ENCODE measurements at places on chromosomes 7 and 10.

GRCh38 chr7:106778656-106779250 is 86.3 kb upstream of the PIK3CG start:
- DNase-seq: no peak

- DNase-seq: no peak
Observed at GRCh38 chr10:124680675-124681074, 63.5 kb downstream of the FAM53B start.

DNA sequence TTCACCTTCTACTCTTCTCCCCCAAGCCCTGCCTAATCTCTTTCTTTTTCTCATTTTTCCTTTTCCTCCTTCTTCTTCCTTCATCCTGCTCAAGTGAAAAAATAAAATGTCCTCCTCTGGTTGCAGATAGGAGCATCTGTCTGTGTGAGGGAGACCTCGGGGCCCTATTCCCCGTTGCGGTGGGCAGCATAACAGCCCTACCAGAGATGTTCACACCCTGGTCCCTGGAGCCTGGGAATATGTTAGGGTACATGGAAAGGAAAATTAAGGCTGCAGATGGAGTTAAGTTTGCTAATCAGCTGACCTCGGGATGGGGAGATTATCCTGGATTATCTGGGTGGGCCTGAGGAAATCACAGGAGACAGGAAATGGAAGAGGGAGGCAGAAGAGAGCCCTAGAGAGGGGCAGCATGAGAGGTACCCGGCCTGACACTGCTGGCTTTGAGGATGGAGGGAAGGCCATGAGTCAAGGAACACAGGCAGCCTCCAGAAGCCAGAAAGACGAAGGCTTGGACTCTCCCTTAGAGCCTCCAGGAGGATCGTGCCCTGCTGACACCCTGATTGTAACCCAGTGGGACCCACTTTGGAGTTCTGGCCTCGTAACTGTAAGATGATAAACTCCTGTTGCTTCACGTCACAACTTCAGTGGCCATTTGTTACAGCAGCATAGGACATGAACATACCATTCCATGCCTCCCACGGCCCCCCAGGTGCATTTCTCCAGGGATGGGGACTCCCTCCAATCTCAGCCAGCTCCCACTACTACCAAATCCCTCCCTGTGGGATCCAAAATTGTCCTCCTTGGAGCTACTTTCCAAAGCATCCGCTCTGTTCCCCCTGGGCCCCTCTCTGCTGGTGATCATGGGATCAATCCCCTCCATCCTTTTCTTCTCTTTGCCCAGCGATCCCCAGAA is 39.0 kb upstream of the ZMIZ1 start:
- no peak for DNase-seq

GRCh38 chr10:2282202-2282601 is 544.9 kb upstream of the ADARB2 start:
- no peak for DNase-seq

GRCh38 chr7:8249121-8249520 is 12.8 kb downstream of the ICA1 start:
- DNase-seq: no peak

DNA sequence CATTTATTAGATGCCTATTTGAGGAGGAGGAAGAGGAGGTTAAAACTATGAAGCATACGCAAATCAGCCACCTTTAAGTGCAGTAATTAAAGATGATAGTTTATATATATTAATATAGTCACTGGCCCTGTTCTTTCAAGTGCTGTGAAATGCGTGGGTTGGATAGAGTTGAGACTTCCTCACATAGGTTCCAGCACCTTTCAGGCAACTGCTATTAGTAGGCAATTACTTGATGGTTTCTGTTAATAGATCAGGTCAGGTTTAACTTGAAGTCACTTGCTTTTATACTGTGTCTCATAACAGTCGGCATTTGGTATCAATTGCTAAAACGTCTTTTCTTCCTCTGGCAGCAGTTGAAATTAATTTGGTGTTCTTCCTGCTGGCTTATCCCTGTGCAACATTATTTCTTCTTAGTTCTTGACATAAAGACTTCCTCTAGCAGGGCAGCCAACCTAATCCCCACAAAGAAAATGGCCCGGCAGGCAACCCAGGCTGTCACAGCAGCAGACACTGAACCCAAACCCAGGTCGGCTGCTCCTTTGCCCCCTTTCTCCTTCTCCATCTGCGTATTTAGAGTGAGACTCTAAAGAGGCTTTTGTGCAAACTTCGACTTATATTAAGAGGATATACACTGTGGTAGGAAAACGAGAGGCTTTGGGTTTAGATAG is 35.3 kb upstream of the BET1 start:
- DNase-seq: no peak

GRCh38 chr10:18145652-18146051 is 5.4 kb downstream of the CACNB2 start:
- no peak for DNase-seq

DNA sequence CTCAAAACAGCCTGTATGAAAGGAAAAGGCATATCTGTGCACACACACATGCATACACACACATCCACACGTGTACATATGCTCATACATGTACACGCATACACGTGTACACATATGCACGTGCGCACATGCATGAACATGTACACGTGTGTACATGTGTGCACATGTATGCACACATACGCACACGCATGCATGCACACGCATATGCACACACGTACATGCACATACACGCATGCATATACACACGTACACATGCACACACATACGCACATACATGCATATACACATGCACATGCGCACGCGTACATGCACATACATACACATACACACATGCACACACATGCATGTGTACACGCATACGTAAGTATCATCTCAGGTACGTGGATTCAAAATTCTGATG is 19.4 kb downstream of the DIP2C start:
- DNase-seq: no peak

DNA sequence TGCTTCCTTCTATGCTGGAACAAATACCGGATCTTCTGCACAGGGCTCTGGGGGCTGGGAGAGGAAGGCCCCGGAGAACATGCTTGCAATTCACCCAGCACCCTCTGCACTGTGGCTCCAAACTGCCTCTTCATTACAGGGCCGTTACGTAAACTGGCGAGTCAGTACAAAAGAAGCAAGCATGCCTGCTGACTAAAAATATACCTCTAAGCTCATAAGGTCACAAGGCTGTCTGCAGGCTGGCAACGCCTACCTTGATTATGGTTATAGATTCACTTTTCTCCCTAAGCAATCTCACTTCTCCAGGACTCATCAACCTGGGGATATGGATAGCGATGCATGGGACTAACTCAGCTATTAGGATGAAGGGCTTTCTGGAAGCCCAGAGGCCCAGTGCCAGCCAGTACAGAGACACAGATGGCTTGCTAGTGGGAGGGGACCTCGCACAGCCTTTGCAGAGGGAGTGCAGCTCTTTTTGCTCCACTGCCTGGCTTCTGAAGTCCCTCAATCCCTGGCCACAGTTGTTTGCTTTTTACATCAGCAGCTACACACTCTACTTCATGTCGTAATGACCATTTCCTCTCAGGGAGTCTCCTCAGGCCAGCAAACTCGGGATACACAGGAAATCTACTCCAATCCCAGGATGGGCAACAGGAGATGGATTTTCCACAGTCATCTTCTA is 96.1 kb downstream of the SH3PXD2A start:
- peak; percentile 72 for DNase-seq

GRCh38 chr10:70498970-70499835 is 20.6 kb downstream of the PALD1 start:
- no peak for DNase-seq

DNA sequence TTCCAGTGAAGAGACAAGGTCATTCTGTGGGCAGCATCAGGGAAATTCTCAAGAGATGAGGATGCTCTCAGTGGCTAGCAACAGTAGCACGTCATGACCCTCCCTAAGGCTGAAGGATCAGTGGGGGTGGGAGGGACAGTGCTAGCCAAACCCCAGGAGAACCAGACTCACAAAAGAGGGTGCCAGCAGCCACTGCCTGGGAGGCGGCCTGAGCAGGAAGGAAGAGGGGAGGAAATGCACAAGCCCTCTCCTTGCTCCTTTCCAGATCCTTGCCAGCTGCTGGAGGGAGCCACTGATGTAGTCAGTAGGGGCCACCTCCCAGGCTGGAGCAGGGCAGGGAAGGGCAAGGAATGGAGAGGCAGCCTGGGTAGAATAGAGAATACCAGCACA is 302.7 kb downstream of the RPS24 start:
- peak; percentile 36 for DNase-seq

GRCh38 chr7:122902751-122903495 is 16.7 kb upstream of the CADPS2 start:
- no peak for DNase-seq

- DNase-seq: no peak
Observed at GRCh38 chr7:46580766-46581165, 659.7 kb upstream of the IGFBP3 start.

GRCh38 chr10:91552274-91553095 is 80.4 kb downstream of the PPP1R3C start:
- DNase-seq: peak; percentile 30

- DNase-seq: peak; percentile 60
Observed at GRCh38 chr7:1512781-1513656, 8.8 kb upstream of the INTS1 start.

DNA sequence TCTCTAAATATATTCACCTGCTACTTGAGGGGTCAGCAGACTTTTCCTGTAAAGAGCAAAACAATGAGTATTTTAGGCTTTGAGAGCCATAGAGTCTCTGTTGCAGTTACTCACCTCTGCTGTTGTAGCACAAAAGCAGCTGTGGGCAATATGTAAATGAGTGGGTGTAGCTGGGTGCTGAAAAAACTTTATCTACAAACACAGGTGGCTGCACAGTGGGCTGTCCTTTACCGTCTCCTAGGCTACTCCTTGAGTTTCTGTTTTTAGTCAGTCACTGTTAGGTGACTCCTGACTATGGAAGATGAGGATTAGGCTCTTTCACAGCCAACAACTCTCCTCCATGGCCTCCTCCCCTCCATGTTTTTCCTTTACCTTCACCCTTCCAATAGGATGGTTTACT is 286.1 kb upstream of the C7orf33 start:
- no peak for DNase-seq

GRCh38 chr7:27235387-27236311 is 7.0 kb upstream of the EVX1 start:
- peak; percentile 48 for DNase-seq
